ENCODE measurements at places on chromosomes 12 and 14.

- DNase-seq, result no peak
These were observed 729.1 kb downstream of the NOVA1 start for GRCh38 chr14:25868521-25869314.

DNA sequence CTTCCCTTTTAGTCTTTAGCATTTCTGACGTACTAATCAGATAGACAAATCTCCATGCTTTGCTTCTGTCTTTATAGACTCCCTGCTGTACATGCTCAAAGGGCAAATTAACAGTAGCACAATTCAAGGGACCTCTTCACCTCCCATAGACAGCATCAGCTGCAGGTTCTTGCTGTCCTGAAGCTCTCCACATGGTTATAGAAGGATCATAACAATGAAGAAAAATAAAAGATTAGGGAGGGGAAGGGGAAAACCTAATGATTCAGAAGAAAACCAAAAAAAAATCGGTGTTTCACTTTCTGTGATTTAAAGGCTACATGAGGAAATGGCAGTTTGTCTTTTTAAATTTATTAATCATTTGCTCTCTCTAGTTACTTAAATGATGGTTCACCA lies 155.5 kb downstream of the PTCSC3 start:
- no peak for DNase-seq

- no peak for DNase-seq
These were observed 14.8 kb downstream of the PRKAB1 start for GRCh38 chr12:119682639-119683252.

DNA sequence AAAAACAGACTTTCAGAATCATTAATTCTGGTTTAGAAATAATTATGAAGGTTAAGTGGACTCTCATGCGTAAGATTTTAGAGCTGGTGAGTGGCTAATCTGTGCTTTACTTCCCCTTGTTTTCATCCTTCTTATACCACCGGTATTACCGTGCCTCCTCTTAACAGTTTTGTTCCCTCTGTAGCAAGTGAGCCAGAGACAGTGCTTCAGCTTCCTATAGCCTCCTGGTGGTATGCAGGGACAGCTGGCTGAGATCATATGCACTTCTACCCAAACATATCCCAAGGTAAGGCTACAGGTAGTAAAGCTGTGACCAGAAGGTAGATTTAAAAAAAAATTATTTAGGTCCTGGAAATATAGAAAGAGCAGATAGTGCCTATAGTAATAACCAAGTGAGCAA lies 55.2 kb downstream of the PDE3A start:
- no peak for DNase-seq
